Activated CD4-positive, alpha-beta T cell treated with anti-CD3 and anti-CD28 coated beads for 4 hours (primary cell): ENCODE measurements at places on chromosomes 16 and 17.

- DNase-seq = no peak
Observed at GRCh38 chr16:5642436-5642835, 544.8 kb upstream of the EEF2KMT start.

- DNase-seq = no peak
Observed at GRCh38 chr16:50268352-50268751, 2.0 kb downstream of the ADCY7 start.

DNA sequence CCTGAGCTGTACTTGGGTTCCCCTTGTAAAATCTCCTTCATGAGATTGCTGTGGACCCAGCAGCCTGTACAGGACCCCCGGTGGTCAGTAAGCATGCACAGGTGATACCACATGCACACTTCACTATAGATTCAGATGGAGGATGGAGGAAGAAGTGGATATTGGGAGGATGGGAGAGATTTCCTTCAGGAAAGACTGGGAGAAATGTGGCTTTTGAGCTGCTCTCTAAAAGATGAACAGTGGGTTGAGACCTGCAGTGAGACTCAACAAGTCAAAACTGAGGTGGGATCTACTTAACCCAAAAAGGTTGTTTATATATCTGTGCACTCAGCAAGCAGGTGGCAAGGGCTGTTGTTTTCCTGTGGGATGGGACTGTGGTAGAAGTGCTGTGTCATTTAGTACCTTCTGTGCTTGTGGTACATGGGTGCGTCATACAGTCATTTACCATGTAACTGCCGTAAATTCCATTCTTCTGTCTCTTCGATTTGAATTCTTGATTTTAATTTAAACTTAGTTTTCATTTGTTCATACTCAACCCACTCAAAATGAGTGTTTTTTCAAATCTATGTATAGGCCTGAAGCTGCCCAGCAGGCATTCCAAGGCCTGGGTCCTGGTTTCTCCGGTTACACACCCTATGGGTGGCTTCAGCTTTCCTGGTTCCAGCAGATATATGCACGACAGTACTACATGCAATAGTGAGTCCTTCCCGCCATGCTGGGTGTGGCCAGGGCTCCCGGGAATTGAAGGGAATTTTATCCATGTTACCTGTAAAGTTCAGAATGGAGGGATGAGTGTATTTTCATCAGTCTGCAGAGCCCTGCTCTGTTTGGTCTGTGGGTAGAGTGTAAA is 6.9 kb downstream of the HERPUD1 start:
- DNase-seq = no peak

- DNase-seq = no peak
Observed at GRCh38 chr17:36859003-36859300, 78.3 kb upstream of the LHX1 start.

DNA sequence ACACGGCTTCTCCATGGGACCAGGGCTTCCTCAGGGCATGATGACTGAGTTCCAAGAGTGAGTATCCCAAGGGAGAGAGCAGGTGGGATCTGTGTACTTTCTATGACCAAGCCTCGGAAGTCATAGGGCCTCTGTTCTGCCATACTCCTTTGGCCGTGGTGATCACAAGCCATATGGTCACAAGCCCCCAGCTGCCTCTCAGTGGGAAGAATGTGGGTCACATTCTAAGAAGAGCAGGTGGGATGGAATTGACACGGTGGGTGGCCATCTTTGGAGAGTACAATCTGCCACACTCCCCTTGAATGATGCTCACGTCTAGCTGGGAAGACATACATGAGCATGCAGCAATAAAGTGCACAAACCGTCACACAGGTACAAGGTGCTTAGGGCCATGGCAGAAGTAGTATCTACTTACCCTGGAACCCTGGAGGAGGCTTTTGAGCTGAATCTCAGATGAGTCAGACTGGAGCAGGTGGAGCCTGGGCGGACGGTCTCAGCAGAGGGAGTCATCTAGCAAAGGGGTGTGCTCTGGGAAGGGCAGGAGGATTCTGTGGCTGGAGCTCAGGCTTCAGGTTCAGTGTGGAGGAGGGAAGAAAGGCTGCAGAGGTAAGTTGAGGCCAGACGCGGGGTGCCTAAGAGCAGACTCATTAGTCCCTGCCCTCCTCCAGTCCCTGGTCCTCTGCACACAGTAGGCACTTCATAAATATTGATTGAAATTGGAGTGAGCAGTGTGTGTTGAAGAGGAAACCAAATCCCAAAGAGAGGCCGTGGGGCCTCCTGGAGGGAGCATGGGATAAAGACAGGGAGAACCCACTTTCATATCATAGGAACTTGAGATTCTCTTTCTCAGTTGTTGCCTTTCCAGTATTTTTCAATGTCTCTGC is 26.6 kb downstream of the GOSR2 start:
- DNase-seq = no peak

GRCh38 chr17:79305768-79306423 is 231.3 kb downstream of the ENGASE start:
- DNase-seq = no peak

GRCh38 chr17:11287791-11288190 is 46.8 kb downstream of the SHISA6 start:
- DNase-seq = no peak

DNA sequence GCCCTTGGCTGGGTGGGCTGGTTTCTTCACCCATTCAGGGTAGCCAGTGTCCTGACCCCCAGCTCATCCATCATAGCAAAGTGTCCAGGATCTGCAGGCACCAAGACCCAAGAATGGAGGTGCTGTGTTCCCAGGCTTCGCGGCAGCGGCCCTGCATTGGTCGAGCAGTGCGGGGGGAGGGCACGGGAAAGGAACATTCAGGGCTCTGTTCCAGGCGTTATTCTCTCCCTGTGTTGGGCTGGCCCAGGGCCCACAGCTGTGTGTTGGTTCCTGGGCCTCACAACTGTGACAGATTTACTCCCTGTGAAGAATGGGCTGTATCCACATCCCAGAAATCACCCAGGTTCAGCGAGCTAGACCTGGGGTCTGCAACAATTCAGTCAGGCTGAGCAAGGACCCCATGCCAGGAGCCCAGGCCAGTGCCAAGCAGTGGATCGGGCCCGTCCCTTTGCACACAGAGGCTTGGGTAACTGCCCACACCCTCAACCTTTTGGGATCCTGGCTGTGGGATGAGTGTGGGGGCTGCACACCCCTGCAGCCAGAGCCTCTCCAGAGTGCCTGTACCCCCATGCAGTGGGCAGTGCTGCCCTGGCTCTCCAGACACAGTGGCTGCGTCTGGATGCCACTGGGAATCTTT is 10.0 kb downstream of the GPT2 start:
- no peak for DNase-seq

DNA sequence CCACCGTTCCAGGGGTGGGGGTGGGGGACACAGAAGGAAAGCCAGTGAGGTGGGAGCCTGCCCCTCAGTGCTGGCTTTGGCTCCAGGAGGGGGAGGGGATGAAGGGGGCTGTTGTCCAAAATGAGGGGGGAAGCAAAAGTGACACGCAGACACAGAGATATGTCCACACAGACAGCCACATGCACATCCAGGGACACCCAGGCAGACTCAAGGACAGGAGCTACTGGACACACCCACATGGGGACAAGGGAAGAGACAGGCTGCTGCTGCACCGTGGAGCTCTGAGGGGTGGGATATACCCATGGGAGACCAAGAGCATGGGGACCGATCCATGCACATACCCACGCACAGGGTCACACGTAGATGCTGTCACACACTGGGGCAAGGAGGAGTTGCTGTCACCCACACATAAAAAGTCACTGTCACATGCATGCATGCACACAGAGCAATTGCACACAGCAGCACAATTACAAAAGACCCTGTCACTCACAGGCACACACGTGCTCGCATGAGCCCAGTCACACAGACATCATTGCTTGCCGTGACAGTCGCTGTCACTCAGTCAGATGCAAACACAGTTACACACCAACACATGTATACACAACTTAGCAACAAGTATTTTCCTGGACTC is 1.3 kb downstream of the THRA start:
- peak; percentile 13 for DNase-seq

GRCh38 chr16:30430428-30430970 is 669 bp upstream of the DCTPP1 start:
- no peak for DNase-seq

- peak; percentile 17 for DNase-seq
Observed at GRCh38 chr17:21029036-21029435, 13.8 kb downstream of the USP22 start.

GRCh38 chr17:80584176-80584905 is 39.7 kb downstream of the RPTOR start:
- no peak for DNase-seq

GRCh38 chr17:57739402-57740234 is 5.5 kb downstream of the CCDC182 start:
- DNase-seq = no peak

- no peak for DNase-seq
Observed at GRCh38 chr17:48002266-48002915, 31.5 kb downstream of the CDK5RAP3 start.

- DNase-seq = no peak
Observed at GRCh38 chr17:1803280-1803679, 26.4 kb downstream of the SMYD4 start.

GRCh38 chr17:37506678-37507077 is 17.0 kb downstream of the DUSP14 start:
- DNase-seq = no peak

- no peak for DNase-seq
Observed at GRCh38 chr17:30238003-30238344, 2.5 kb upstream of the SLC6A4 start.

DNA sequence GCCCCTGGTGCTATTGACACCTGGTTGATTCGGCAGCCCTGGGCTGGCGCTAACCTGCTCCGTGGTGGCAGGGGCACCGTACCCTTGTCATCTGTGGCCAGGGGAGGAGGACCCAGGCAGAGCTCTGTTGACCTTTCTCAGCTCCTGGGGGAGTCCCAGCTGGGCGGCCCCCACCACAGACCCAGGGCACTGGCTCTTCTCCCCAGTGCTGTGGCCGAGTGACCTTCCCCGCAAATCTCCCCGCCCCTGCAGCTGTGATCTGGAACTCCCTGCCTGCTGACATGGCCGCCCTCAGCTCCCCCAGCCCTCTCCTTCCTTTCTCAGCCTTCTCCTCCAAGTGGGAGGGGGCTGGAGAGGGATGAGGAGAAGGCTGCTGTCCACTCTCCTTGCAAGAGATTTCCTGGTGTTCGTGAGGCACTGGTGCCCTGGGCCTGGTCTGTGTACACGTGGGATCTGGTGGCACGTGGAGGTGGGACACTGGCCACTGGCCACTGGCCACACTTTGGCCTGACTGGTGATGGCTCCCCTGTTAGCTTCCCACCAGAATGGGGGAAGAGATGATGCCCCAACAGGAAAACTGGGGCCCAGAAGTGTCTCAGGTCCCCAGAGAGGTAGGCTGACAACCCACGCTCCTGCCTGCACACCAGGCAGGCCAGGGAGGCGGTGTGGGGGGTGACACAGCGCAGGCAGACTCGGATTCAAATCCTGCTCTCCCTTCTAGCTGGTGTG is 8.2 kb downstream of the FMNL1 start:
- no peak for DNase-seq

- DNase-seq = no peak
Observed at GRCh38 chr16:15054357-15055140, 1.3 kb downstream of the NTAN1 start.

- no peak for DNase-seq
Observed at GRCh38 chr16:85733839-85734170, 17.1 kb downstream of the C16orf74 start.

- DNase-seq = peak; percentile 10
Observed at GRCh38 chr16:21159281-21159951, 942 bp downstream of the LDAF1 start.

DNA sequence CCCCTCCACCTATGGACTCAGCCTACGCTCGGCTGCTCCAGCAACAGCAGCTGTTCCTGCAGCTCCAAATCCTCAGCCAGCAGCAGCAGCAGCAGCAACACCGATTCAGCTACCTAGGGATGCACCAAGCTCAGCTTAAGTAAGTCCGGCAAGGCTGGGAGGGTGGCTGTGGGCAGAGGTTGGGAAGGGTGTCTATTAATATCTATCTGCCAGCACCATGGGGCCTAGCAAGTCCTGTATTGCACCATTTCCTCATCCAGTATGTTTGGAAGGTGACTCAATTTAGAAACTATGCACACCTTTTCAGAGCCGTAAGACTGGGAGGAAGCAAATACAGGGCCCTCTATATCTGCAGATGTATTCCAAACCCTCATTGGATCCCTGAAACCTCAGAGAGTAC is 45.0 kb upstream of the ARHGAP44 start:
- DNase-seq = no peak

- no peak for DNase-seq
Observed at GRCh38 chr17:66466840-66467367, 164.5 kb downstream of the PRKCA start.

DNA sequence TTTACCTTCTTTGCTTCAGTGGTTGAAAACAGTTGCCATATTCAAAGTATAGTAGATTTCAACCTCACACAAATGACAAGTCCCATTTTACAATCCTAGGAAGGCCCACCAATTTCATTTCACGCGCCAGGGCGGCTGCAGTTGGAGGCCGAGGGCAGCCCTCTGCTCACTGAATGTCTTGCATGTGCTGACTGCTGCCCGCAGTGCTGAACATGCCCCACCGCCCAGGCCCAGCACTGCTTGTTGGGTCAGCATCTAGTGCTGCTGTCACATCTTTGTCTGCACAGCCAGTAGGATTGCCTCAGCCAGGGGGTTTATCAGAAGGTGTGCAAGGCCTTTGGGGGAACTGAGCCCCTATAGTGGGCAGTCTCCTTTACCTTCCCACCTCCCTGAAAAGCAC is 11.5 kb downstream of the SMCR8 start:
- no peak for DNase-seq

DNA sequence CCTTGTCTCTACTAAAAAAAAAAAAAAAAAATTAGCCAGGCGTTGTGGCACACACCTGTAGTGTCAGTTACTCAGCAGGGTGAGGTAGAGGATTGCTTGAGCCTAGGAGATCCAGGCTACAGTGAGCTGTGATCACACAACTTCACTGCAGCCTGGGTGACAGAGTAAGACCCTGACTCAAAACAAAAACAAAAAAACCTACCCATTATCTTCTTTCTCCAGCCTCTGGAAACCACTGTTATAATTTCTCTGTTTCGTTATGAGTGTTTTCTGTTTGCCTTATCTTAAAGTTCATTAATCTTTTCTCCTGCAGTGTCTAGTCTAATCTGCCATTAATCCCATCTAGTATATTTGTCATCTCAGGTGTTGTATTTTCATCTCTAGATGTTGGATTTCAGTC is 18.6 kb upstream of the CLTC start:
- DNase-seq = no peak

GRCh38 chr17:44093231-44093900 is 22.8 kb downstream of the G6PC3 start:
- no peak for DNase-seq

- DNase-seq = no peak
Observed at GRCh38 chr16:1787322-1788094, 4.7 kb downstream of the NUBP2 start.

GRCh38 chr16:30766206-30766932 is 4.2 kb downstream of the RNF40 start:
- DNase-seq = no peak
